CD14-positive monocyte (primary cell): ENCODE measurements at places on chromosomes 4 and X.

DNA sequence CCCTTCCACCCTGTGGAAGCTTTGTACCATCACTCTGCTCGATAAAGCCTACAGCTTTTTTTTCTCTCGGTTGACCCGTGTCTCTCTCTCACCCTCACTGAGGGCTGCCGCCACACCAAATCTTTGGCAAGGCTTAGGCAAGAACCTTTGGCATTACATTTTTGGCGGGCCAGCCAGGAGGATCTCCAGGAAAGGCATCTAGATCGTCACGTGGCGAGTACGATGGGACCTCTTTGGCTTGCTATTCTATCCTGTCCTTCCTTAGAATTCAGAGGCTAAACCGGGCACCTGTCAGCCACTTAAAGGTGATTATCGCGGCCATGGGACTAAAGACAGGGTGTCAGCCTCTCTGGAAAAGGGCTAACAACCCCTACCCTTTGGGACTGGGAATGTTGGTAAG is 96.2 kb downstream of the UGT2B28 start:
- no peak overlapping the region for H3K4me3 ChIP-seq
- H3K27ac ChIP-seq, result no peak overlapping the region
- no peak for DNase-seq
- H3K36me3 ChIP-seq, result no peaks in the 10 kb centered on the region
- no peaks in the 10 kb centered on the region for H3K4me1 ChIP-seq
- H3K27me3 ChIP-seq, result no peaks in the 10 kb centered on the region

DNA sequence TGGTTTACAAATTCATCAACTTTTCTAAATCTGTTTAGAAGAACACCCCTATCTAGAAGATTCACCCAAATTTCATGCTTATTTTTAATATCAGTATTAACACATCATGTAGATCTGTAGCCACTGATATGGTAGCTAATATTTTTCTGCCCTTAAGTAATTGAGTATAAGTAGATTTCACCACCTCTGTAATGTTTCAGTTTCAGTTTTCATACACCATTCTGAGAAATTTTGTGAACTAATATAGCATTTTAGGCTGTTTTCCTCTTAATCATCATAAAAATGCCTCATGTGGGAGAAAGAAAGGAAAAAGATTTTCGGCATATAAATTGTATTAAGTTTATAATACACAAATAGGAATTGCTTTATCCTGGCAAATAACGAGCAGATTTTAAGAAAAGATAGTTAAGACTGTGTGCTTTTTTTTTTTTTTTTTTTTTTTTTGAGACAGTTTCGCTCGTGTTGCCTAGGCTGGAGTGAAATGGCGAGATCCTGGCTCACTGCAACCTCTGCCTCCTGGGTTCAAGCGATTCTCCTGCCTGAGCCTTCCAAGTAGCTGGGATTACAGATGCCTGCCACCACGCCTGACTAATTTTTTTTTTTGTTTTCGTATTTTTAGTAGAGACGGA is 21.4 kb upstream of the RBPJ start:
- no peak overlapping the region for H3K4me3 ChIP-seq
- H3K27ac ChIP-seq, result no peak overlapping the region
- peaks cover 24% of the 10 kb centered on the region for H3K4me1 ChIP-seq
- no peaks in the 10 kb centered on the region for H3K27me3 ChIP-seq
- DNase-seq, result peak; percentile 53

DNA sequence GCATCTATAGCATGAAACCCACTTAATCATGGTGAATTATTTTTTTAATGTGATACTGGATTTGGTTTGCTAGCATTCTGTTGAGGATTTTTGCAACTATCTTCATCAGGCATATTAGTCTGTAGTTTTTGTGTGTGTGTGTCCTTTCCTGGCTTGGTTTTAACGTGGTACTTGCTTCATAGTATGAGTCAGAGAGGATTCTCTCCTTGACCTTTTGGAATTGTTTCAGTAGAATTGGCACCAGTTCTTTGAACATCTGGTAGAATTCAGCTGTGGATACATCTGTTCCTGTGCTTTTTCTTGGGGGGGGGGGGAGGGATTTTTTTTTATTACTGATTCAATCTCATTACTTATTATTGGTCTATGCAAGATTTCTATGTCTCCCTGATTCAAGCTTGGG is 232.0 kb upstream of the KLF8 start:
- H3K27ac ChIP-seq, result no peak overlapping the region
- no peaks in the 10 kb centered on the region for H3K4me1 ChIP-seq
- no peak overlapping the region for H3K4me3 ChIP-seq
- H3K36me3 ChIP-seq, result no peaks in the 10 kb centered on the region
- no peaks in the 10 kb centered on the region for H3K27me3 ChIP-seq

- no peaks in the 10 kb centered on the region for H3K27me3 ChIP-seq
- H3K4me1 ChIP-seq, result peaks cover 35% of the 10 kb centered on the region
- peak overlapping the region; percentile 85 for H3K27ac ChIP-seq
- peak overlapping the region; percentile 76 for H3K4me3 ChIP-seq
- DNase-seq, result peak; percentile 20
- peaks cover 45% of the 10 kb centered on the region for H3K36me3 ChIP-seq
These were observed 884 bp downstream of the IDH3G start for GRCh38 chrX:153793291-153793690.

DNA sequence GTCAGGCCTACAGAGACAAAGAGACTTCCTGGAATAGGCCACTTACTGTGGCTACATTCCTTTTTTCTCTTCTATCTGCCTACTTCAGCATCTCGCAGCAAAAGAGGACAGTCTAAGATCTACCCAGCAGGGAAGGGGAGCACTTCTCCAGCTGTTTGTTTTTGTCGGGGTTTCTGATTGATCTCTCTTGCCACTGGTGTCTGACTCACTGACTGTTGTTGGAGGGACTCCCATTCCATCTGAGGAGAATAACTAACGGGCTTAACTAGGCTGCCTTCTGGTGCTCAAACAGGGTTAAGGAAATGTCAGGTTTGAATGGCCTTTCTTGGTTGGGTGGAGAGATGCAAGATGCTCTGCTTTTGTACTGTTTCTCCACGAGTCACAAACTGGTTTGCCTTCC is 100.2 kb upstream of the TMEM164 start:
- H3K27me3 ChIP-seq, result no peaks in the 10 kb centered on the region
- DNase-seq, result no peak
- no peak overlapping the region for H3K4me3 ChIP-seq
- H3K27ac ChIP-seq, result no peak overlapping the region
- no peaks in the 10 kb centered on the region for H3K4me1 ChIP-seq
- no peaks in the 10 kb centered on the region for H3K36me3 ChIP-seq

- no peaks in the 10 kb centered on the region for H3K27me3 ChIP-seq
- no peaks in the 10 kb centered on the region for H3K4me1 ChIP-seq
- no peaks in the 10 kb centered on the region for H3K36me3 ChIP-seq
- DNase-seq, result no peak
These were observed 479.2 kb downstream of the GBA3 start for GRCh38 chr4:23171976-23172375.

- no peaks in the 10 kb centered on the region for H3K4me1 ChIP-seq
- no peaks in the 10 kb centered on the region for H3K36me3 ChIP-seq
- peak; percentile 22 for DNase-seq
- no peaks in the 10 kb centered on the region for H3K27me3 ChIP-seq
These were observed 19.1 kb upstream of the ZXDA start for GRCh38 chrX:57929373-57929772.

- H3K36me3 ChIP-seq, result no peaks in the 10 kb centered on the region
- H3K4me1 ChIP-seq, result no peaks in the 10 kb centered on the region
- no peak for DNase-seq
- H3K27me3 ChIP-seq, result no peaks in the 10 kb centered on the region
These were observed 65.5 kb downstream of the EDNRA start for GRCh38 chr4:147546349-147546748.

GRCh38 chr4:52852711-52853110 is 9.4 kb upstream of the RASL11B start:
- H3K27me3 ChIP-seq, result no peaks in the 10 kb centered on the region
- no peak for DNase-seq
- no peak overlapping the region for H3K4me3 ChIP-seq
- H3K27ac ChIP-seq, result no peak overlapping the region
- no peaks in the 10 kb centered on the region for H3K4me1 ChIP-seq

DNA sequence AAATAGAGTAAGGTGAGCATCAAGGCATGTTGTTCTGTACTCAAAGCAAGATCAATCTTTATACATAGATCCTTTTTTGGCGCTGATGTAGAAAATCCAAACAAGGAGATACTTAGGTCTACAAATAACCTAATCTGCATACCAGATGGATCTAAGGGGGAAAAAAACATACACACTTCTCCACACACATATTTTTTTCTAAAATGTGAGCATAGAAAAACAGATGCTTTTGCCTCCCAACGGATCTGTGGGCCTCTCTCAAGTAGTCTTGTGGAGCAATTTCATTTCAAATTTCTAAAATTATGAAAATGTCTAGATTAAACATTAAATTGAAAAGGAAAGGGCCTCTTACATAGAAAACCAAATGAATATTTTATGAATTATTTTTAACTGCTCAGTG is 166.1 kb downstream of the GRIA3 start:
- no peaks in the 10 kb centered on the region for H3K4me1 ChIP-seq
- H3K27me3 ChIP-seq, result no peaks in the 10 kb centered on the region
- no peaks in the 10 kb centered on the region for H3K36me3 ChIP-seq
- H3K4me3 ChIP-seq, result no peak overlapping the region
- no peak overlapping the region for H3K27ac ChIP-seq

GRCh38 chrX:126655061-126655460 is 102.4 kb upstream of the DCAF12L1 start:
- H3K27me3 ChIP-seq, result no peaks in the 10 kb centered on the region
- no peak overlapping the region for H3K4me3 ChIP-seq
- no peak for DNase-seq
- no peaks in the 10 kb centered on the region for H3K4me1 ChIP-seq
- H3K27ac ChIP-seq, result no peak overlapping the region
